M059J (cell line): ENCODE measurements at places on chromosomes 2 and 18.
A peak's percentile ranks its signal among the peaks of the same experiment; 100 is the strongest.

- DNase-seq = no peak
Measured at GRCh38 chr2:198874472-198874858, 583.3 kb downstream of the SATB2 start.

GRCh38 chr2:95289253-95289652 is 7.9 kb upstream of the KCNIP3 start:
- DNase-seq = no peak

GRCh38 chr18:52377094-52377493 is 37.1 kb downstream of the DCC start:
- DNase-seq = no peak

GRCh38 chr2:172195836-172196376 is 93.2 kb upstream of the DLX2 start:
- no peak for DNase-seq

- peak; percentile 62 for DNase-seq
Measured at GRCh38 chr2:117958186-117958585, 55.7 kb downstream of the CCDC93 start.

DNA sequence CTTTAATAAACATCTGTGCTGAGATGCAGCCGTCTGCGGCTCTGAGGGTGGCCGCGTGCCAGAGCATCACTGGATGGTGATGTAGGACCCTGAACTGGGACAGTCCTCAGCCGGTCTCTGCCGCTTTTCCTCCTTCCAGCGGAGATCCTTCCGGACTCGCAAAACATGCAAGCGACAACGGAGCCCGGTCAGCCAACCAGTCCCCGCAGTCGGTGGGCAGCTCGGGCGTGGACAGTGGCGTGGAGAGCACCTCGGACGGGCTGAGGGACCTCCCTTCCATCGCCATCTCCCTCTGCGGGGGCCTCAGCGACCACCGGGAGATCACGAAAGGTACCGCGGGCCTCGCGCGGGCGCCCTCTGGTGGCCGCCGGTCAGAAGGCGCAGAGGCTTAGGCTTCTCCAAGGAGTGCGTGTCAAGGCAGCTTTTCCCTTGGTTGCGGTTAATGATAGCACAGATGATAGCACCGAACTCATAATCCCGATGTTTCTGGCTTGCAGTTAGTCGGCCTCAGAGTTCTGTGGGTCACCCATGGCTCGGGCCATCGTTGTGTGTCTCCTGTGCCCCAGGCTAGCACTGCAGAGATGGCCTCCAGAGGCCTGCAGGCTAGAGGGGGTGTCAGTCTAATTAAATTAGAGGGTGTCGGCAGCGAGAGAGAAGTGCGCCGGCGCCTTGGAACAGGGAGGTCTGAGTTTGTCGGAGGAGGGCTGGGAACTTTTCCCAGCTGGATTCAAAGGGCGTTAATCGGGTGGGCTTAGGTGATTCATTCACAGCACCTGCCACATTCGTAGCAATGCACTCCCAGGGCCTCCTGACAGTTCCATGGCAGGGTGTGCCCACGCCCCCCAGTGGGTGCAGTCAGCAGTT is 38.5 kb downstream of the LPIN1 start:
- no peak for DNase-seq

- no peak for DNase-seq
Measured at GRCh38 chr2:51483720-51484119, 451.8 kb upstream of the NRXN1 start.

GRCh38 chr2:12288048-12288447 is 428.7 kb upstream of the TRIB2 start:
- no peak for DNase-seq

- no peak for DNase-seq
Measured at GRCh38 chr2:120018549-120018948, 5.7 kb downstream of the EPB41L5 start.

DNA sequence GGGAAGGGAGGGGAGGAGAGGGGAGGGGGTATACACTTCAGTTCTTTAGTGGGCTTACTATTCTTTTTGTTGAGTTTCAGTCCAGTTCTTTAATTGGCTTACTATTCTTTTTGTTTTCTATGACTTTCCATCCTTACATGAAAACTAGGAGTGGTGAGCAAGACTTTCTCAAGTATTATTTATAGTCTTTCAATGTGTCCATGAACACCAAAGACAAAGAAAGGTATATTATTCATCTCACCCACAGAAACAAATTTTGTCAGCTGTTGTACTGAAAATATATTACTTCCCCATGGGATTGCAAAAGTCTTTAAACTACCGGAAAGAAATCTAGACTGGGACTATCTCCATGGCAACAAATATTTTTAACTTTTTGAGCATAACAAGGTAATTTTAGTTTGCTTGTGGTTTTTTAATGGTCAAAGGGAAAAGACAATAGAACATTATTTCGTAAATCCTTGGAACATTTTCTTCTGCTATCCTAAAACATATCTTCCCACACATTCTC is 17.6 kb downstream of the ADAM17 start:
- peak; percentile 84 for DNase-seq
